ENCODE measurements at places on chromosomes 6 and 20.

GRCh38 chr20:17961587-17961940, 7.0 kb downstream of the SNX5 start:
- no peak for DNase-seq

DNA sequence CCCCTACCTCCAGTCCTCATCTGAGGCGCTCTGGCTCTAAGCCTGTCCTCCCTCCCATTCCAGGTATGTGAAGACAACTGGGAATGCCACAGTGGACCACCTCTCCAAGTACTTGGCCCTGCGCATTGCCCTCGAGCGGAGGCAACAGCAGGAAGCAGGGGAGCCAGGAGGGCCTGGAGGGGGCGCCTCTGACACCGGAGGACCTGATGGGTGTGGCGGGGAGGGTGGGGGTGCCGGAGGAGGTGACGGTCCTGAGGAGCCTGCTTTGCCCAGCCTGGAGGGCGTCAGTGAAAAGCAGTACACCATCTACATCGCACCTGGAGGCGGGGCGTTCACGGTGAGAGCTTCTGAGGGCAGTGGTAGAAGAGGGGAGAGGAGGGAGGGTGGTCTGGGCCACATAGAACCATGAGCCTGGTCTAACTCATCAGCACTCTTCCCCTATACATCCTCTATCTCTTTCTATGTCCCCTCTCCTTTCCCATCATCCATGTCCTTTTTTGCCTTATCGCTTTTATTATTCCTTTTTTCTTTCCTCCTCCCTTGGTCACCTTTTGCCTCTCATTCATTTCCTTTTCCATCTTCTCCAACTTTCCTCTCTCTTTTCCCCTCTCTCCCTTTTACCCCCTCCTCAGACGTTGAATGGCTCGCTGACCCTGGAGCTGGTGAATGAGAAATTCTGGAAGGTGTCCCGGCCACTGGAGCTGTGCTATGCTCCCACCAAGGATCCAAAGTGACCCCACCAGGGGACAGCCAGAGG, 3.5 kb downstream of the RING1 start:
- no peak for DNase-seq

GRCh38 chr20:59585714-59586409, 18.5 kb upstream of the PHACTR3 start:
- no peak for DNase-seq

- DNase-seq, result no peak
Observed at GRCh38 chr6:119581220-119581619, 231.7 kb upstream of the MAN1A1 start.

GRCh38 chr6:157388924-157389323, 7.9 kb downstream of the ZDHHC14 start:
- no peak for DNase-seq

DNA sequence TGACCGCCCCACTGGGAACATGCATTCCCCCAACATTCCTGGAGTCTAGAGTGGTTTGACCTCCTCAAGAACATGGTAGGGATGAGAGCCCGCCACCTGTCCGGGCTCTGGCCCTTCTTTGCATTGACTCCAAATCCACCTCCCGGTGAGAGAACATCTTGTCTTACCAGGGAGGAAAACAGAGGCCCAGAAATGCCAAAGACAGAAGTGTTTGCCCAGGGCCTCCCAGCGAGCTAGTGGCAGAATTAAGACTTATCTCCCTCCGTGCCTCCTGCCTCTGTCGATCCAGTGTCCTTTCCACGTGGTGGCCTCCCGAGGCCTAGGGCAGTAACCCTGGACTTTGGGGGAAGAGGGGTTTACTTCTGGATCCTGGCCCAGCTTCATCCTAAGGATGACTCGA, 134.8 kb downstream of the JPH2 start:
- DNase-seq, result no peak

DNA sequence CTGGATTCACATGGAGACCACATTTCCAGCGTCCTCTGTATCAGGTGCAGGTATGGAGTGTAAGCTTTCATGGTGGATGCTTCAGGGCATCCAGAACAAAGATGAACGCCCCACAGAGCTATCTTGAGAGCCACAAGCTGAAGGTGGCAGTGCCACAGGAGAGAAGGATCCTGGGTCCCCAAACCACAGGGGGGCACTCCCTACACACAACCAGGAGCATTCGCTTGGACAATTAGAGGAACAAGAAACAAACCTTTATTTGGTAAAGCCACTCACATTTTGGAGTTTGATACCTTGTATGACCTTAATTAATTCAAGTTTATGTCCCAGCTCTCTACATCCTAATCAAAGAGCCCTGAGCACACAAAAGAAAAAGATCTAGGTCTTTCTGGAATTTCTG, 406.3 kb downstream of the PREX1 start:
- no peak for DNase-seq

DNA sequence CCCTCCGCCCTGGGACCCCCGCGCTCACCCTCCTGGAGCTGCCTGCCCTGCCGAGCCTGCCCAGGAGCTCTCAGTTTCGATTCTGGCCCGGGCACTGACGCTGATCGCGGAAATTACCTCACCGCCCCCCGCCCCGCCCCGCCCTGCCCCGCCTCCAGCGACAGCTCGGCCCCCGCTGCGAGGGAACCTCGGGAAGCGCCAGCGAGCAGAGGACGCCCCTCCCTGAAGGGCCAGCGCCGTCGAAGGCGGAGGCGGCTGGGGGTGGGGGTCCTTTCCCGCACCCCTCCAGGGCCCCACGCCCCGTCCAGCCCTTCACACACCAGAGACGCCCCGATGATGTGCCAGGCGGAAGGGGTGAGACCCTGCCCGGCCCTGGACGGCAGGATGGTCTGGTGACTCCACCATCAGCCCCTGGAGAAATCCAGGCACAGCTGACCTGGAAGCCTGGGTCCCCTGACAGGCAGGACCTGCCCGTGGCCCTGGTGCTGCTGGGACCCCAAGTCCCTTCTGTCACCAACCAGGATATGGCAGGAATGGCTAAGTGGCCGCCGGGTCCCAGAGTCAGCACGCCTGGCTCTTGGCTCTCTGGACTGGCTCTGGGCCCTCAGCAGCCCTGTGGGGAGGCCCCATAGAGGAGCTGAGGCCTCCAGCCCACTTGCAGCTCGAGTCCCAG, at the start of gene HELZ2:
Gene HELZ2 (minus strand): TSS at position 84 of the 673 bp plus-strand sequence. CDS start 1,854 bp downstream, outside the sequence.
- DNase-seq, result no peak

DNA sequence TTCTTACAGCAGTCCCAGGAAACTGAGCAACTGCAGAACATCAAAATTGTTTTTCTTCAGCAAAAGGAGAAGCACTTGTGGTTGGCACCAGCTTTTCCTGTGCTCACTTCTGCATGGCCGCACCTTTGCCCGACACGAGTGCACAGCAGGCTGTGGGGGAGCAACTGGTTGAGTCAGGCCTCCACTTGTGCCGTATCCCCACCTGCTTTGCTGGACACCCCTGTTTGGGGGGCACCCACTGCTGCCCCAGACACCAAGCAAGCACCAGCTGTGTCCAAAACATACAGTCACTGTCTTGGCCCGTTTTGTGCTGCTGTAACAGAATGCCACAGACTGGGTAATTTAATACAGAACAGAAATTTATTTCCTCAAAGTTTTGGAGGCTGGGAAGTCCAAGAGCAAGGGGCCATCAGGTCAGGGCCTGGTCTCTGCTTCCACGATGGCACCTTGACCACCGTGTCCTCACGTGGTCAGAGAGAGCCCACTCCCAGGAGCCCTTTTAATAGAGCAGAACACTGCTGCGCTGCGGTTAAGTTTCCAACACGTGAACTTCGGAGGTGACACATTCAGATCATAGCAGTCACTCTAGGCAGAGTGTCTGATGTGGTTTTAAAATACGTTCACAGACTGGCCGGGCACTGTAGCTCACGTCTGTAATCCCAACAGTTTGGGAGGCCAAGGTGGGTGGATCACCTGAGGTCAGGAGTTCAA, 8.7 kb upstream of the GMEB2 start:
- peak; percentile 59 for DNase-seq

DNA sequence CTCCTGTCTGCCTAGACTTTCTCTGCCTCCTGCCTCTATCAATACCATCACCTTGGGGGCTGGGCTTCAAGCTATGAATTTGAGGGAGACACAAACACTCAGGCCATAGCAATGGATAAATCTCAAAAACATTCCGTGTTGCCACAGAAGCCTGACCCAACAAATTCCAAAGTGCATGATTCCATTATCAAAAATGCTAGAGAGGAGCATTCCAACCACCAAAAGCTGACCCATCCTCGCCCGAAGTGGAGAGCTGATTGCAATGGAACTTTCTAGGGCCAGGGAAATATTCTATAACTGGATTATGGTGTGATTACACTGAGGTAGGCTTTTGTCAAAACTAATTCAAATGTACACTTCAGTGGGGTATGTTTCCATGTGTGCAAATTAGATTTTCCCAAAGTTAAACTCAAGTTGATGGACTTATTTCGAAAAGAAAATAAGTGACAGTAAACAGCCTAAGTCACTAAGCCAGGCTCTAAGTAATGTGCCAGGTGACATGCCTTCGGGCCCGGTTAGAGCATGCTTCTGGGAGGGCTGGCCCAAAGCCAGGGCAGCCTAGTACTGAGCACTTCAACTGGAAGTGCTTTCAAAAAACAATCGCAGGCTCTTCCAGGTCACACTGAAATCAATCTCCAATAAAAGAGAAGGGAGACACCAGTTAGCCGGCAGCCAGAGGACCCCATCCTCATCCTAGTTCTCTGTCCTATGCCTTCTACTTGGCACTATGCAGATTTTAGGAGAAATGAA, 142.3 kb downstream of the TBXT start:
- DNase-seq, result no peak

- no peak for DNase-seq
Observed at GRCh38 chr6:12114055-12114503, 102.0 kb downstream of the HIVEP1 start.

DNA sequence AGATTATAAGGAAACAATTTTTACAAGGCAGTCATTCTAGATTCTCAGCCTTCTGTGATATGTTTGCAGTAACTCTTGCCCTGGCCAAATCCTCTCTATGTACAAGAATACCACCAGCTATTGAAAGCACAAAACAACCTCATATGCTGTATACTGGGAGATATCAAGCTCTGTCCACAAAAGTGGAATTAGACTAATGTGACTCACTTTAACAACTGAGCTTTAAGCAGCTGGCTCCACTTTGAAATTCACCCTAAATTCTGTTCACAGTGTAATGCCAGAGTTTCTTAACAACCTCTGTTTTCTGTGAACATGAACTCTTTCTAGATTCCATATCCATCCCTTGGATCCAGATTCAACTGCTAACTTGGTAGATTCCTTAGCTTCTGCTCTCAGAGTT, 47.6 kb downstream of the CHD6 start:
- no peak for DNase-seq

DNA sequence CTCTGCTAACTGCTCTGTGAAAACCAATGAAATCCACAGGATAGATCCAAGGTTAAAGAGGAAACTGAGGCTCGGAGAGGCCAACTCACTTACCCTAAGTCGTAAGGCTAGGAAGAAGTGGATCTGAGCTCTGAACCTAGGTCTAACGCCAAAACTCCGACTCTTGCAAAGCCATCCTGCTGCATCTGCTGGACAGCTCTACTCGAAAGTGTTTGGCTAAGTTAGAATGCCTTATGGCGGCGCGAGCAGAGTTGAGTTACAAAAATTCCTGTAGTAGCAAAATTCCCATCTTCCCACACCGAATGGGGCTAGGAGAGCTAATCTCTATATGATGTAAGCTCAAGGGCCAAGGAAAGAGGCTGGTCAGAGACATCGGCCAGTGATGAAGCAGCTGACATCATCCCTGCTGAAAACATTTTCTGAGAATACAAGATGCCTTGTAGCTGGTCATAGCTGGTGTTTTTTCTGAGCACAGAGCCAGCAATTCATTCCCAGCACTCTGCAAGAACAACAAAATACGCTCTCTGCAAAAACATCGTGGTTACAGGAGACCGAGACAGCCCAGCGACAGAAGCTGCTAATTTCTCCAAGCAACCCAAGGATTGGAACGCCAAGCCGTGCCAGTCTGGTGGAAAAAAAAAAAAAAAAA, 1.8 kb downstream of the SPATA2 start:
- DNase-seq, result no peak

GRCh38 chr6:38034274-38034914, 214.9 kb downstream of the ZFAND3 start:
- DNase-seq, result no peak

DNA sequence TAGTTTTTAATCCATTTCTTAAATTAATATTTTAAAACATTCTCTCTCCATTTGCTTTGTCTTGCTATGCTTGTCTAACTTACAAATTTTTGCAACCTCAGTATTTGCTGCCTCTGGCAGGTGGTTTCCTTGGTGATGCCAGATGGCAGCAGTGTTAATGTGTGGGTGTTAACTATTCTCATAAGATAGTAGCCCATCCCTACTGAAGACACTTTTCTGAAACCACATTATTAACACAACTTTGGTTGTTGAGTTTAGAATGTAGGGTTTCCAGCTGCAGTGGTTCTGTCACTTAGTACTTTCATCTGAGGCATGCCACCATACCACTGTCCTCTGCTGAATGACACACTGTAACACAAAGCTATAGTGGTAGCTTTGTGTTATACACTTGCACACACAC, 75.1 kb downstream of the MYO6 start:
- DNase-seq, result no peak

DNA sequence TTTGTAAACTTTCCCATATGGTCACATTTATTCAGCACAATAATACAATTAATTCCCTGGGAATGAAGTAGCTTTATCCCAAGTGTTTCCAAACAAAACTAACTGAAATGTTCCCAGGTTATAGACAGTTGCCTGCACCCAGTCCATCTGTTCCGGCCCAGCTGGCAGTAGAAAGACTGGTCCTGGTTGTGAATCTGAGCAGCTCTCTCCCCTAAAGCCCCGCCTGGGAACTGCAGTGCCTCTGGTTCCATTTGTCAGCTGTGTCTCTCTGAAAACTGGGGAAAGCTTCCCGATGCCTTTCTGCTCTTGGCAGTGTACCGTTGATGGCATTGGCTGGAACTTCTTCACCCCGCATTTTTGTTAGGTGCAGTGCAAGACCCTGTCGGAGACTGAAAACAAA, 8.7 kb downstream of the MTHFD1L start:
- no peak for DNase-seq

GRCh38 chr20:21554985-21555384, 41.1 kb upstream of the NKX2-2 start:
- DNase-seq, result no peak

GRCh38 chr6:16398587-16398986, 160.2 kb downstream of the GMPR start:
- no peak for DNase-seq

- no peak for DNase-seq
Observed at GRCh38 chr6:12134991-12135390, 122.9 kb downstream of the HIVEP1 start.
